Activated T-helper 1 cell treated with anti-CD3 and anti-CD28 coated beads, Interleukin-12 subunit alpha, Interleukin-12 subunit beta, Interleukin-2, Interleukin-4 antibody, amounts not matched to agents 30 ng/mL and 10 ng/mL and 1 ng/mL, durations not matched to agents 14 hours and 24 hours and 36 hours (primary cell): ENCODE measurements at places on chromosomes 6 and 20.

- H3K27ac ChIP-seq: no peak overlapping the region
- H3K27me3 ChIP-seq: no peaks in the 10 kb centered on the region
- H3K4me1 ChIP-seq: no peaks in the 10 kb centered on the region
- no peaks in the 10 kb centered on the region for H3K36me3 ChIP-seq
- no peak overlapping the region for H3K4me3 ChIP-seq
These were observed 72.8 kb downstream of the SMOC2 start for GRCh38 chr6:168513766-168514165.

- no peaks in the 10 kb centered on the region for H3K27me3 ChIP-seq
- H3K27ac ChIP-seq: no peak overlapping the region
- no peak overlapping the region for H3K4me3 ChIP-seq
- H3K4me1 ChIP-seq: no peaks in the 10 kb centered on the region
- no peaks in the 10 kb centered on the region for H3K36me3 ChIP-seq
These were observed 332.8 kb downstream of the CDH4 start for GRCh38 chr20:61584851-61585250.

GRCh38 chr6:56450882-56451739, 191.6 kb downstream of the DST start:
- no peak overlapping the region for H3K4me3 ChIP-seq
- H3K27me3 ChIP-seq: no peaks in the 10 kb centered on the region
- H3K4me1 ChIP-seq: no peaks in the 10 kb centered on the region
- H3K36me3 ChIP-seq: no peaks in the 10 kb centered on the region

GRCh38 chr6:63864671-63865318, 229.2 kb downstream of the PHF3 start:
- no peak overlapping the region for H3K4me3 ChIP-seq
- no peaks in the 10 kb centered on the region for H3K36me3 ChIP-seq
- H3K27me3 ChIP-seq: no peaks in the 10 kb centered on the region

GRCh38 chr6:40631744-40632143, 44.6 kb upstream of the LRFN2 start:
- H3K27me3 ChIP-seq: peaks cover 12% of the 10 kb centered on the region
- H3K36me3 ChIP-seq: no peaks in the 10 kb centered on the region
- no peak overlapping the region for H3K27ac ChIP-seq
- no peaks in the 10 kb centered on the region for H3K4me1 ChIP-seq
- DNase-seq: no peak

DNA sequence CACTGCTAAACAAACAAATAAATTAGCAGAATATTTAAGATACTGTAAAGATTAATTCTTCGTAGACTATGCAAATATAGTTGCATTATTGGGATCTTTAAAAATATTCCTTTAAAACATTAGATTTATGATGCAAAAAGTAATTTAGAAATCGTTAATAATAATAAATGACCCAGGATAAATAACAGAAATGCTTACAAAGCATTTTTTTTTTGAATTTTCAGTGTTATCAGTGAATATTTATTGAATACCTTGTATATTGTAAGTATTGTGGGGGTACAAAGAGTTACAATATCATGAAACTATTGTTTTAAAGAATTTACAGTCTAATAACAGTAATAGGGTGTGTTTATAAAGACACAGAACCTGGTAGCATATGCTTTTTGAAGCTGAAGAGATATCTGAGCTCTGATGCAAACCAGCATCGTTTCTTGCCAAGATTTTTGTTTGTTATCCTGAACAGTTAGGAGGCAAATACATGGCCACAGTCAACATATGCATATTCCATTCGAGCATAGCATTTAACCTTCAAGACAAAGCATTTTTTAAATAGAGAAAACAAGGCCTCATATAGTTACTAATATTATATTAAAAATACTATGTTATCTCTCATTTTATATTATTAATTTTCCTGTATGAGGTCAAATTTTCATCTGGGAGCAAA, 487.2 kb downstream of the PHF3 start:
- H3K4me3 ChIP-seq: no peak overlapping the region
- H3K36me3 ChIP-seq: no peaks in the 10 kb centered on the region
- no peaks in the 10 kb centered on the region for H3K4me1 ChIP-seq
- H3K27me3 ChIP-seq: no peaks in the 10 kb centered on the region

DNA sequence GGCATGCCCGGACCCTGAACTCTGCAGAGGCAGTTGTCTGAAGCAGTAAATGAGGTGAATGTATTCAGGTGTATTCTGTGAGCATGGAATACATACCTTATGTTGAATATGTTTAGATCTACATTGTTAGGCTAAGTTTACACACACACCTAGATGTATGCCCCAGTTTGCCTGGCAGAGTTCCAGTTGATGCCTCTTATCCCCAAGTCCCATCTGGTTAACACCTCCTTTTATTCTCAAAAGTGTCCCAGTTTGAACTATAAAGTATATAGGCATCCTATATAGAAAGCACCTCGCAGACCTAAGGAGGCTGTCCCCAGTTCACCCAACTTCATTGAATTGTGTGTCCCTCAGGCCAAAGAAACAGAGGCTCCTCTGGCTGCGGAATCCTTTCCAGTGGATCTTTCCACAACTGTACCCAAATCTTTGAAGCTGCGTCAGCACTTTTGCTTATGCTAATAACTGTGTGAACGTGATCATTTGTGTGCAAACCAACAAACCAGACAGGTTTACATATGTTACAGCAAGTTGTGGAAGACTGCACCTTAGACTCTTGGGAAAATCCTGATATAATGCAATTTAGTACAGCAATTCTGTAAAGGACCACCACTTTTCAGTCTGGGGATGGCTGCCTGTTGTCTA, 4.8 kb upstream of the DHX35 start:
- peaks cover 10% of the 10 kb centered on the region for H3K4me1 ChIP-seq
- H3K27ac ChIP-seq: no peak overlapping the region
- no peak for DNase-seq
- no peak overlapping the region for H3K4me3 ChIP-seq

DNA sequence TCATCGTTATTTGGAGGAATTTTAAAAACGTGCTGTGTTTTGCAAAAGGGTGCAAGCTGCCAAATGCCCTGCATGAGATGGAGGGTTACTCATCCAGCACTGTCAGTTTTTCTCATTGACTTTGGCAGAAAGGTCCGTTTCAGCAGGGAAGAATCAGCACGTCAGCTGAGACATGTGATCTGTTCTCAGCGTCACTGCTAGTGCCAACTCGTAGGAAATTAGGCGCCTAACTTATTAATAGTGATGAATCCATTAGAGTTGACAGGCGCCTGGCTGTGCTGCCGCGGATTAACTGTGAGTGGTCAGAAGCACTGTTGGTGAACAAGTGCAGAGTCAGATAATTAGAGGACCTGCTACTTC, 175.5 kb upstream of the FOXQ1 start:
- H3K36me3 ChIP-seq: no peaks in the 10 kb centered on the region
- H3K4me1 ChIP-seq: no peaks in the 10 kb centered on the region
- no peak overlapping the region for H3K4me3 ChIP-seq
- no peak overlapping the region for H3K27ac ChIP-seq

DNA sequence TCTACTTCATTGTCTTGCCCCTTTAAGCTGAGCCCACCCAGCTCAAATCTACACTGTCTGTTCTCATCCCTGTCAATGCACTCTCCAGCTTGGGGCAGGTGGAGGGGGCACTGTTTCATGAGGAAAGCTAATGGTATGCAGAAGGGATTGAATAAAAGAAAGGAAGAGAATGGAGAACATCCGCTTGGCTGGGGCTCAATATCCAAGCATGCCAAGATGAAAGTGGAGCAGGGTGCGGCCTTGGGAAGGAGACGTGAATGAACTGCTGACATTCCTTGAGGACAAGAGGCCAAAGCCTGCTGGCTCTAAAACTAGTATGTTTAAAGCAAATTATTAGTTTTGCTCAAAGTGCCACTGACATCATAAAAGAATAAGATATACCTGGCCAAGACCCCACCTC, 24.2 kb downstream of the AKAP12 start:
- peaks cover 17% of the 10 kb centered on the region for H3K27me3 ChIP-seq
- no peak overlapping the region for H3K4me3 ChIP-seq
- H3K36me3 ChIP-seq: no peaks in the 10 kb centered on the region
- no peak for DNase-seq
- no peaks in the 10 kb centered on the region for H3K4me1 ChIP-seq
- no peak overlapping the region for H3K27ac ChIP-seq

DNA sequence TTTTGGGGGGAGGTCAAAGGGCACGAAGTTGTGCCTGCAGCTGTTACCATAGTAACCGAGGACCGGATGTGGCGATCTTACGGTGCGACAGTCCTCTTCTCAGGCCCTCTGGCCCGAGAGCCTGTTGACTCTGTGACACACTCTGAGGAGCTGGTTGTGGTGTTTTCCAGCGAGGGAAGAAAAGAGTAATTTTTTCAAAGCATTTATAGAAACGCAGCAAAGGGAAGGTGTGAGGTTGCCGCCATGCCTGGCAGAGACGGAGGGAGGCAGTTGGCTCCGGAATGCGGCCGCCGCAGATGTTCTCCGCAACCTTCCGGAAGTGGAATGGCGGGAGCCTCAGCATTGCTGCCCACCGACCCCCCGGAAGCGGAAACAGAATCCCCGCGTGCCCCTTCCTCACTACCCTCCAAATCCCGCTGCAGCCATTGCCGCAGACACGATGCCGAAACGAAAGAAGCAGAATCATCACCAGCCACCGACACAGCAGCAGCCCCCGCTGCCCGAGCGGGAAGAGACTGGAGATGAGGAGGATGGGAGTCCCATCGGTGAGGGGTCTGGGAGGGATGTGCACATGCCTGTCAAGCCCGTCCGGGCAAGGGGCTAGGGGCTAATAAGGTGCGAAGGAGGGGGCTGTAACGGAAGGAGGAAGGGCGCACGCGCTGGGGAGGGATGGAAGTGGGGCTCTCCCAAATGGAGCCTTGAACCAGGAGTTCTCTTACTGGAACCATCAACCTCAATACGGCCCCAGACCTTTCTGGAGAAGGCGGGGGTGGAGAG, at the start of gene PRR3:
TSS of gene PRR3 (plus strand) at position 390 of the 777 bp plus-strand sequence. CDS start at position 440, 50 bp downstream.
- peaks cover 39% of the 10 kb centered on the region for H3K36me3 ChIP-seq
- H3K27ac ChIP-seq: peak within 1 kb of the TSS; percentile 99
- DNase-seq: peak; percentile 84
- H3K4me1 ChIP-seq: peaks cover 36% of the 10 kb centered on the region
- no peaks in the 10 kb centered on the region for H3K27me3 ChIP-seq
- peak within 1 kb of the TSS; percentile 96 for H3K4me3 ChIP-seq

DNA sequence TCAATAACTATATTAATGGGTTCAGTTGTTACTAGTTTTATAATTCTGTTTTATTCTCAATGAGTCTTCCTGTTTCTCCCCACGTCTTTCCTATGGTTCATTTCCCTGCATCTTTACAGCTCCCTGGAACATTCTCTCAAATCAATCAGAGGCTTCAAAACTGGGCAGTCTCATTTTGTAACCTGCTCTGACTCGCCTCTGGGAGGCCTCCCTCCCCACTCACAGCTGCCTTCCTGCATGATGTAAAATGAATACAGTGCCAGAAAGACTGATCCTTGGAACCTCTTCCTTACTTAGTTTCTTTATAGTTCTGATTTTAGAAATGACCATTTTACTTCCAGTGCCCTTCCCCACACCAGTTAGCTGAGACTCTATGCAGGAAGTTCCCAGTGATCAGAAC, 103.9 kb downstream of the ESR1 start:
- H3K4me1 ChIP-seq: no peaks in the 10 kb centered on the region
- H3K27me3 ChIP-seq: peaks cover 4% of the 10 kb centered on the region
- no peak overlapping the region for H3K27ac ChIP-seq
- no peak for DNase-seq
- H3K4me3 ChIP-seq: no peak overlapping the region
- H3K36me3 ChIP-seq: no peaks in the 10 kb centered on the region

DNA sequence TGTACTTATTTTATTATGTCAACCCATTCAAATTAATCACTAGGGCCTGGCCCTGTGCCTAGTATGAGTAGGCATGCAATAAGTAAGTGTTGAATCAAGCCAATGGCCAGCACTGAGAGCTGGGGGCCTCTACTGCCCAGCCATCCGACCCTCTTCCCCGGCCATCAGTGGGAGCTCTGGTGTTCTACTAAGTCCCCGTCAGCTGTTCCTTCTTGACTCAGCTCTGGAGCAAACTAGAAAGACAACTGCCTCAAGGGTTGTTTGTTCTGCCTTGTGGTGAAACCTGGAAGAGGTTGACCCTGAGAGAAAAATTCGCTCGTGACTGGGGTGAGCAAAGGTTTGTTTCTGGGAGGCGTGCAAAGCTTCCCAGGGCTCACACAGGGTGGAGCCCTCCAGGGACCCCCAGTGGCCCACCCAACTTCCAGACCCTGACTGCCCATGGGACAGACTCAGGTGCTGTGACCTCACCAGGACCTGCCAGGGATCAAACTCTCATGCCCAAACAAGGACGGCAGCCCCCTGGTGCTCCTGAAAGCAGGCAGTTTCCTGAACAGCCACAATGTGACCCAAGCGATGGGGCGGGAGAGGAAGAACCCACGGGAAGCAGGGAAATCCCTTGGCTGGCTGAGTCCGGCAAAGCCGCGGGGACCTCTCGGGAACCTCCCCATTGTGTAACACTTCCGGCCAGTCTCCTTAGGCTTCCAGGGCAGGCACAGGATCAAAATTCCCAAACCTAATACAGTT, 50.4 kb downstream of the BANF2 start:
- no peak overlapping the region for H3K4me3 ChIP-seq
- no peak overlapping the region for H3K27ac ChIP-seq
- no peaks in the 10 kb centered on the region for H3K36me3 ChIP-seq
- DNase-seq: no peak
- H3K27me3 ChIP-seq: peaks cover 8% of the 10 kb centered on the region
- no peaks in the 10 kb centered on the region for H3K4me1 ChIP-seq

- no peak for DNase-seq
- peaks cover 63% of the 10 kb centered on the region for H3K27me3 ChIP-seq
- peaks cover 23% of the 10 kb centered on the region for H3K4me1 ChIP-seq
- no peak overlapping the region for H3K27ac ChIP-seq
- H3K36me3 ChIP-seq: no peaks in the 10 kb centered on the region
These were observed 3.9 kb downstream of the PTPRK start for GRCh38 chr6:128516514-128516898.

DNA sequence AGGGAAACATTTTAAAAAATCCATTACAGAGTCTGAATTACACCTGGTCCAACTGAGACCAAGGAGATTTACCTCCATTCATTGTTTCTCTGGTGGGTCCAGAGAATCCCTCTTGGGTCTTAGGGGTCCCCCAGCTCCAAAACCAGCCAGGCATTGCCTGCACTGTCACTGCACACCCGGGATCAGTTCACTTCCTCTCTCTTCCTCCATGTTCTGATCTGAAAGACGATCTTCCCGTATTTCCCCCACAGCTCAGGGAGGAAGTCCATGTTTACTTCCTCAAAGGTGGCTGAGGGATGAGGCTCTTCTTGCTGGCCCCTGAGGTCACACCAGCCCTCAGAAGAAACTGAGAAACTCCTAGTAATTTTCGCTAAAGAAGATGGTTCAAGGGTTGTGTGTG, 159.7 kb downstream of the BMP7 start:
- H3K4me3 ChIP-seq: no peak overlapping the region
- H3K27ac ChIP-seq: no peak overlapping the region
- H3K27me3 ChIP-seq: peaks cover 2% of the 10 kb centered on the region
- no peaks in the 10 kb centered on the region for H3K4me1 ChIP-seq
- H3K36me3 ChIP-seq: no peaks in the 10 kb centered on the region
